ENCODE measurements at places on chromosomes 2 and 18. TPM values are rescaled to one million over a fixed set of nuclear protein-coding genes. Genes with fewer than 3 reads are reported as not detected.

- peak overlapping the region; percentile 43 for H3K4me3 ChIP-seq
- H3K27me3 ChIP-seq = no peaks in the 10 kb centered on the region
- H3K36me3 ChIP-seq = no peaks in the 10 kb centered on the region
- DNase-seq = peak; percentile 21
Observed at GRCh38 chr2:223941579-223942277, 3.4 kb downstream of the WDFY1 start.

DNA sequence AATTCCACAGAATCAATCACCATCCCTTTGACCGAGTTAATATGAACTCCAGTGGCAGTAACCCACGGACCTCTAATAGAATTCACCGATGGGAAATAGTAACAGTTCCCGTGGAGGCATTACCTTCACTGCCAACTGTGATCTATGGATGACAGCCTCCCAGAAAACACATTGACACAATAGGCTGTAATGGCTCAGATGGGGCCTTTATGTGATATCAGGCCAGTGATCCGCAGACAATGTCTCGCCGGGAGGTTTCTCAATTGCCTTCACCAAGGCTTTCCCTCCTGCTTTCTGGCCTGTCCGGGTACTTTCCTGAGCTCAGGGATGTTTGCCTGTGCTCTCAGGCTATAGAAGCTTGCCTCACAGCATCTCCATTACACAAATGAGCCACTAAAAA, 34.4 kb upstream of the KLF7 start:
- H3K4me3 ChIP-seq = no peak overlapping the region
- no peak for DNase-seq
- H3K4me1 ChIP-seq = no peaks in the 10 kb centered on the region
- H3K36me3 ChIP-seq = no peaks in the 10 kb centered on the region
- H3K27ac ChIP-seq = no peak overlapping the region

The VIL1 gene
- total RNA-seq = 2.1 TPM

- no peaks in the 10 kb centered on the region for H3K4me1 ChIP-seq
- no peak overlapping the region for H3K4me3 ChIP-seq
- H3K36me3 ChIP-seq = no peaks in the 10 kb centered on the region
- H3K27ac ChIP-seq = no peak overlapping the region
- DNase-seq = no peak
- H3K27me3 ChIP-seq = no peaks in the 10 kb centered on the region
Observed at GRCh38 chr2:232494542-232494941, 6.9 kb upstream of the ECEL1 start.

The POTEC gene
- not detected for total RNA-seq

DNA sequence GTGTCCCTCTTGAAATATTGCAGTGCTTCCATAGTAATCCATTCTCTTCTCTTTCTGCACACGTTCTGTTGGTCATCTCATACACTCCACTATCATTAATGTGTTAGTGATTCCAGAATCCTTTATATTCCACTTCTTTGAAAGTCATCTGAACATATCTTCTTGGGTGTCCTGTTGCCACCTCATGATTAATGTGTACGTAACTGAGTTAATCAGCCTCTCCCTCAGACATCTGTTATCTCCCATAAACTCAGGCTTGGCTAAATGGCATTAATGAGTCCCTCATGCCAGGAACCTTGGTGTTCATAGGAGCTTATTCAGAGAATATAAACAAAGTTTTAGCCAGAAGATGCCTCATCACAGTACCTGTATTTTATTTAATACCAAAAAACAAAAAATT, 126.4 kb downstream of the NCOA1 start:
- peaks cover 5% of the 10 kb centered on the region for H3K4me1 ChIP-seq
- DNase-seq = no peak

GRCh38 chr18:54240629-54241107, 16.2 kb upstream of the MBD2 start:
- DNase-seq = no peak
- peaks cover 6% of the 10 kb centered on the region for H3K27me3 ChIP-seq
- H3K27ac ChIP-seq = no peak overlapping the region

The SPATA3 gene
- total RNA-seq = 0.72 TPM

- H3K4me3 ChIP-seq = no peak overlapping the region
- no peaks in the 10 kb centered on the region for H3K36me3 ChIP-seq
- no peaks in the 10 kb centered on the region for H3K27me3 ChIP-seq
- no peak for DNase-seq
- no peak overlapping the region for H3K27ac ChIP-seq
- no peaks in the 10 kb centered on the region for H3K4me1 ChIP-seq
Observed at GRCh38 chr18:10476338-10476791, 21.9 kb downstream of the APCDD1 start.

GRCh38 chr2:234156326-234156725, 105.8 kb downstream of the SPP2 start:
- no peaks in the 10 kb centered on the region for H3K4me1 ChIP-seq
- H3K27me3 ChIP-seq = peaks cover 3% of the 10 kb centered on the region
- no peaks in the 10 kb centered on the region for H3K36me3 ChIP-seq
- H3K27ac ChIP-seq = no peak overlapping the region
- H3K4me3 ChIP-seq = no peak overlapping the region
- DNase-seq = no peak

GRCh38 chr18:48456838-48457237, 47.7 kb upstream of the ZBTB7C start:
- H3K27me3 ChIP-seq = peaks cover 7% of the 10 kb centered on the region
- H3K36me3 ChIP-seq = no peaks in the 10 kb centered on the region
- no peaks in the 10 kb centered on the region for H3K4me1 ChIP-seq
- no peak for DNase-seq

DNA sequence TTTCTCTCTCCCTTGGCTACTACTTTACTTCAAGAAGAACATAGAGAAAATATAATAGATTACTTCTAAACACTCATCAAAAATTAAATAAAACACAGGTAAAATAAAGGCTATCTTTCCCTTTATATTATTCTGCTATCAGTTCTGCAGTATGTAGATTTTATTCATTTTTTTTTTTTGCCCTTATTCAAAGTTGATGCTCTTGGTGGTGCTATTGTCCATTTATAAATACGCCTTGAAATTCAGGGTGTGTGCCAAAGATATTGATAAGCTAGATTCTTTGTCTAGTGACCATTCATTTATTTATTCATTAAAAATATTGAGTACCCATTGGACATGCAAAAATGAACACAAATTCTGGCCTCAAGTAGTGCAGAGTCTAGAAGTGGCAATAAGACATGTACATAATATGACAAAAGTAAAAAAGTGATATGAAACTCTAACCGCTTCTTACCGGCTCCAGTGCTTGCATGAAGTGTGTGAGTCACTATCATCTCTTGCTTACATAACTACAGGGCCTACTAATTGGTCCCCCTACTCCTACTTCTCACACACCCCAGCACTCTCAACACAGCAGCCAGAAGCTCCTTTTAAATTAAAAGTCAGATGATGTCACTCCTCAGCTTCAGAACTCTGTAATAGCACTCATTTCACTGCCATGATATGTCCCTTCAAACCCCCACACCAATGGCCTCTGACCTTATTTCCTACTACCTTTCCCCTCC, 208.3 kb upstream of the FANCL start:
- H3K27ac ChIP-seq = no peak overlapping the region
- no peaks in the 10 kb centered on the region for H3K4me1 ChIP-seq
- H3K27me3 ChIP-seq = peaks cover 2% of the 10 kb centered on the region
- H3K36me3 ChIP-seq = no peaks in the 10 kb centered on the region
- DNase-seq = no peak

GRCh38 chr2:72695676-72696075, 130.2 kb downstream of the EXOC6B start:
- no peaks in the 10 kb centered on the region for H3K27me3 ChIP-seq
- no peak overlapping the region for H3K27ac ChIP-seq
- DNase-seq = no peak
- no peaks in the 10 kb centered on the region for H3K4me1 ChIP-seq
- H3K4me3 ChIP-seq = no peak overlapping the region
- H3K36me3 ChIP-seq = no peaks in the 10 kb centered on the region

GRCh38 chr18:67574749-67575148, 58.2 kb upstream of the DSEL start:
- no peaks in the 10 kb centered on the region for H3K4me1 ChIP-seq
- H3K27ac ChIP-seq = no peak overlapping the region
- no peaks in the 10 kb centered on the region for H3K27me3 ChIP-seq
- no peaks in the 10 kb centered on the region for H3K36me3 ChIP-seq
- no peak overlapping the region for H3K4me3 ChIP-seq
- DNase-seq = no peak

DNA sequence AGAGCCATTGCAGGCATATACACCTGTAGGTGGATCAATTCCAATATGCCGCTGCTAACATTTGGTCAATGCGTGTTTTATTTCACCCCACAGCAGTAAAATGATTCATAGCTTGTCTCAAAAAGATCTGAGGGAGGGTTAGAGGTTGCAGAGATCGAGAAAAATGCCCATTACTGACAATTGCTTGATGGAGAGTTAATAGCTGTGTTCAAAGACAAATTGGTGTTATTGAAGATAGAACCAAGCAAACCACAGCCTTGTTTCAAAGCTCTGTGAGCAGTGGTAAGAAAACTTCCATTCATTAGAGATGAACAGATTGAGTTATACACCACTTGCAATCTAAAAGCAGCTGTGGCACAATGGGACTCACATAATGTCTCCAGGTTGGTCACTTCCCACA, 95.4 kb downstream of the KCNE4 start:
- no peaks in the 10 kb centered on the region for H3K36me3 ChIP-seq
- H3K27ac ChIP-seq = no peak overlapping the region

DNA sequence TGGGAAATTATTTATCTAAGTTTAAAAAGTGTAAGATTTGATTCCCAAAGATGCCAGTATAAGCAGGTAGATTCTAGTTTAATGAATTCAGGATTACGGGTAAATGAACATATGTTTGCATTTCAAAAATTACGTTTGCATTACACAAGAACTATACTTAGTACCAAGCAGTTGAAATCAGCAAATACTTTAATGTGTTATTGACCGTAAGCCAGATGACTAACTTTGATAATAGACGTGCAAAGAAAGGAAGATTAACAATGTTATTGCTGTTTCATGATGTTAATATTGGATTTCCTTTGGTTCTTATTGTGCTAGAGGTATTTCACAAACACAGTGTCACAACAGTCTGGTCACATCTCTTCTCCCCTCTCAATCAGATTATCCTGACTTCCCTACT, 294.7 kb downstream of the TDRD15 start:
- H3K27me3 ChIP-seq = no peaks in the 10 kb centered on the region
- H3K36me3 ChIP-seq = no peaks in the 10 kb centered on the region
- H3K4me3 ChIP-seq = no peak overlapping the region
- no peak overlapping the region for H3K27ac ChIP-seq
- no peaks in the 10 kb centered on the region for H3K4me1 ChIP-seq

The CRYGB gene
- total RNA-seq = not detected

DNA sequence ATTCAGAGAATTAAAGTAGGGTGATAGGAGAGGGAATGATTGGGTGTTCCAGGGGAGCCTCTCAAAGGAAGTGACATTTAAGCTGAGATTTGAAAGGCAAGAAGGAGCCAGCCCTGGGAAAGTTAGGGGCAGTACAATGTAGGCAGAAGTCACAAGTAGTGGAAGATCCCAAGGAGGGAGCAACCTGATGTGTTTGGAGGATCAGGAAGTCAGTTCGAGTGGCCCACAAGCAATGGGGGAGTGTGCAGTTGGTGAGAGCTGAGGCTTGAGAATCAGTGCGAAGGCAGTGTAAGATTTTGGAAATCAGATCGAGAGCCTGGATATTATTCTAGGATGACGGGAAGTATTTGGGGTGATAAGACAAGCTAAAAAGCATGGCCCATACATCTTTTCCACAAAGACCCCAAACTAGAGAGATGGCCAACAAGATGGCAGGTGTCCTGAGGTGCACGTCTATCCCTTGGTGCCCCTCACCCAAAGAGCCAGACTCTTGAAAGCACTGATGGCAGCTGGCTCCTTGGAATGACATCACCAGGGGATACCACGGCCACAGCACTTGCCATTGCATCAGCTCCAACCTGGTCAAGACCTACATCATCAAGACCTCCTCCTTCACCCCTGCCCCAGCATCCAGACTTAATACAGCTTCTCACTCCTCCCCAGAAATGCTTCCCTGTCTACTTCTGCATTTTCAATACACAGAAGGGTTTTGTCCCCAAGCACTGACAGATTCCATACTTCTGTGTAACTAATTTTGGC, 127.3 kb downstream of the BCL2 start:
- no peak overlapping the region for H3K27ac ChIP-seq
- no peak overlapping the region for H3K4me3 ChIP-seq
- H3K36me3 ChIP-seq = peaks cover 2% of the 10 kb centered on the region
- peaks cover 20% of the 10 kb centered on the region for H3K4me1 ChIP-seq
- no peak for DNase-seq

- no peaks in the 10 kb centered on the region for H3K27me3 ChIP-seq
- H3K36me3 ChIP-seq = no peaks in the 10 kb centered on the region
- no peak overlapping the region for H3K27ac ChIP-seq
- no peak overlapping the region for H3K4me3 ChIP-seq
Observed at GRCh38 chr2:17606851-17607250, 66.4 kb downstream of the VSNL1 start.

The SOCS6 gene
- 0.39 TPM for total RNA-seq

The WNT10A gene
- 10.8 TPM for total RNA-seq

The BIN1 gene
- 204 TPM for total RNA-seq

The LYG2 gene
- total RNA-seq = not detected

DNA sequence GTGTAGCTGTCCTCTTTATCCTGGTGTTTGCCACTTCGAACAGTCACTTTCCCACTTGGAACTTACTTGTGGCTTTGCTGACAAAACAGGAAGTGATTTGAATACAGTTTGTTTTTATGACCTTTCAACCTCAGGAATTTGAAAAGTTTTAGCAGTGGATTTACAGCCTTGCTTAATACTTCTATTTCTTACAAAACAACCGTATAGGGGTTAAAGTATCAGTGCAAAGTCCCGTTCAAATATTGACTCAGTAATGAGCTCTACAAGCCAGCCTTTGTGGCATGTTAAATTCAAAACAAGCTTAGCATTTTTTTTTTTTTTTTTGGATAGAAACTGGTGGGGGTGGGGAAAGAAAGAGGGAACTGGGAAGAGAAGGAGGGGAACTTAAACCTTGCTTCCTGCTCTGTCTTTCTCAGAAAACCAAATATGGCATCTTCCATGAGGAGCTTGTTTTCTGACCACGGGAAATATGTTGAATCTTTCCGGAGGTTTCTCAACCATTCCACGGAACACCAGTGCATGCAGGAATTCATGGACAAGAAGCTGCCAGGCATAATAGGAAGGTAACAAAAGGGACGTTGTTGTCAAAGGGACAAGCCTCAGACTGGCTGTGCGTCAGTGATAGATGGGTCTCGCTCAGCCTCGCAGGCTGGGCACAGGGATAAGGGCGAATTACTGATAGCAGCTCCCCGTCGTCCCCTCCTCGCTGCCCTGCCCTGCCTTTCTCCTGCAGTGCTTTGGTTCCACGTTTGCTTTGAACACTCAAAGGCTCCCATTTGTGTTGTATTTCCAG, at the start of gene HNMT:
HNMT (plus strand) TSS at position 408 of the 793 bp plus-strand sequence; CDS start at position 427, 19 bp downstream.
- H3K4me3 ChIP-seq = no peak within 1 kb of the TSS
- no peaks in the 10 kb centered on the region for H3K27me3 ChIP-seq
- no peaks in the 10 kb centered on the region for H3K4me1 ChIP-seq
- no peak for DNase-seq

- no peak overlapping the region for H3K27ac ChIP-seq
- no peak for DNase-seq
- no peak overlapping the region for H3K4me3 ChIP-seq
- no peaks in the 10 kb centered on the region for H3K36me3 ChIP-seq
- peaks cover 10% of the 10 kb centered on the region for H3K4me1 ChIP-seq
- peaks cover 52% of the 10 kb centered on the region for H3K27me3 ChIP-seq
Observed at GRCh38 chr2:60544954-60545560, 8.4 kb downstream of the BCL11A start.
